ENCODE measurements at places on chromosomes 7 and 10.

GRCh38 chr7:114766041-114766356 lies 155.9 kb upstream of the MDFIC start:
- DNase-seq: no peak

GRCh38 chr7:110400411-110400810 lies 690.5 kb upstream of the LRRN3 start:
- DNase-seq: no peak

GRCh38 chr10:52343439-52343838 lies 29.4 kb downstream of the DKK1 start:
- no peak for DNase-seq

DNA sequence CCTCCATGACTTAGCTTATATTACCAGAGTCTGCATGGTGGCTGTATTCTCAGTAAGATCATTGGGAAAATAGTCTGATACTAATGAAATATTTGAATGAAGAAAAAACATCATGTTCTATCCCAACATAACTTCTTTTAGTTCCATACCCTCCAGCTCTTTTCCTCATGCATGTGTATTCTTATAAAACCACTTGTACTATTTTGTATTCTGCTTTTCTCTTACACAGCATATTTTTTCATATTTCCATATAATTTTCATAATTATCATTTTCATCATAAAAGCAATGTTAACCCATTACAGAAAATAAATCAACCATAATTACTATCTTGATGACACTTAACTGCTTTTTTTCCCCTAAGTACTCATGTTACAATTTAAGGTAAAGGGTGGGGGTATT lies 371.2 kb upstream of the LRGUK start:
- no peak for DNase-seq
